ENCODE measurements at places on chromosomes 6 and 20.

DNA sequence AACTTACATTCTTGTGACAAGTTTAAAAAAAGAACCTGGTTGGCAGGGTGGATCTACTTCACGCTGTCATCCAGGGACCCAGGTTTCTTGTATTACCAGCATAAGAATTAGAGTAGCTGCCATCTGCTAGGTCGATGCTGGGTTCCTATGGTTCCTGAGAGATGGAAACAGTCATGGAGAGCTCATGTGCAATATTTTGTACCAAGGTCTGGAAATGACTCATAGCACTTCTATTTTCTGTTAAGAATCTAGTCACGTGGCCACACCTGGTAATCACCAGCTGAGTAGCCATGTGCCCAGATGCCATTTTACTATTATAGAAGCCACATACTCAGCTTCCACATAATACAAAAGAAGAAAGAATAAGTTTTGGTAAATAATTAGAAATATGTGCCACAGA lies 171.3 kb downstream of the CD83 start:
- DNase-seq: no peak

DNA sequence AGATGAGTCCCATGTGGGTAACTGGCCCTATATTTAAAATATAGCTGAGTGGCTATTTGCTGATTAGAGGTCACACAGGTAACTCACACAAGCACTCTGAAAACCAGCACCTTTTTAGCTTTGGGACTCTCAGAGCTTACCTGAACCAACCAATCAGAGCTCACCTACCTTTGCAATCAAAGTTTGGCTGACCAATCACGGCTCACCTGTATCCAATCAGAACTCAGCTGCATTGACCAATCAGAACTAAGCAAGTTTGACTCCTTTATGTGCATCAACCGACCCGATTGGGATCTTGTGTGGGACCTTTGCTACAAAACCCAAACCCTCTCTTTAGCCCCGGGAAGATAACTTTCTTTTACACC lies 106.8 kb upstream of the NXT1 start:
- no peak for DNase-seq

DNA sequence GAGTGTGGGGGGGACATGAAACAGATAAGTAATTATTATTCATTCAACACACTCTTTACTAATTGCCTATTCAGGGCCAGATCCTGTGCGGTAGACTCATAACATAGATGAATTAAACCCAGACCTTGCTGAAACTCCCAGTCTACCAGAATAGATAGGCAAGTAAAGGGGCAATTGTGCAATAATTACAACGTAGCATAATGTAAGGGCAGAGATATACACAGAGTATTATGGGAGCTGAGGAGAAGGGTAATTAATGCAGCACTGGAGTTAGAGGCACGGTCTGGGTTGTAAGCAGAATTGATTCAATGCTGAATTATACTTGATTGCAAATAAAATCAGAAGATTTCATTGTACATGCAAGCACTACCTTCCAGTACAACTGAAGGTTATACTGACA lies 29.2 kb downstream of the RIMS4 start:
- no peak for DNase-seq

DNA sequence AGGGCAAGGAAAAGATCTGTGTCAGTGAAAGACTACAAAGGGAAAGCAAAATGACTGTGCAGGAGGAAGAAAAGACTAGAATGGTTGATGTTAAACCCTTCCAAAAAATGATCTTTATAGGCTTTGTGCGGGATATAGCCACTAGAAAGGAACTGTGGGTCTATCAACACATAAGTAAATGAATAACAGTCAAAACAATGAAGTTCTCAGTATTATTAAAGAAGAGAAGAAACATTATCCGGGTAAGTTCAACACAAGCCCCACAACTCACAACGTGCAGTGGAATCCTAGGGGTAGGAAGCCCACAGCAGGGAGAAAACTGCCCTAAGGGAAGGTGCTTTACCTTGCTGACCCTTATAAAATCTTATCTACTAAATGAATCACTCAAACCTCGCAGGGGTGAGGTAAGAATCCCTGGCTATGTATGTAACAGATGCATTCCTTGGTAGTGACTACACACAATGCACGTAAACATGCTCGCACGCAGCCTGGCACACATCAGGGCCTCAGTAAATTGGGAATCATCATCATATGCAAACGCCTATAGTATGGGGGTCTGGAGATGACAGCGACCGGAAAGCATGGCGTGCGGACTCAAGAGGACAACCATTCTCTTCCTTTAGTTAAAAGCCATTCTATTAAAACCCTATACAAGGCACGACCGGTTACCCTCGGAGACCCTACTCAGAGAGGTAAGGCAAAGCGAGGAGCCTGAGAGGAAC lies 11.3 kb downstream of the TFAP2A start:
- DNase-seq: no peak

DNA sequence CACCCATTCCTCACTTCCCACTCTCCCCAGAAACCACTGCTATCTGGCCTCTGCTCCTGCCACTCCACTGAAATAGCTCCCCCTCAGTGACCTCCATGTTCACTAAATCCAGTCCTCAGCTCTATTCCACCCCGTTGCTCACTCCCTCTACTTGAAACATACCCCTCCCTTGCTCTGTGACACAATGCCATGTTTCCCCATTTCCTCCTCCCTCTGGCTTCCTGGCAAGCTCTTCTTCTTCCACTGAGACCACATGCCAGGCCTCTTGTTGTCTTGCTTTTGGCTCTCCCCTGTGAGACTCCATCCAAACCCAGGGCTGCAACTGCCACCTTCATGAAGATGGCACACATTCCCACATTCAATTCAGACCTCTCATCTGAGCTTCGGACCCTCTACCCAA lies 13.9 kb downstream of the TMEM151B start:
- DNase-seq: no peak

GRCh38 chr6:125231133-125231532 lies 70.6 kb downstream of the HDDC2 start:
- no peak for DNase-seq

DNA sequence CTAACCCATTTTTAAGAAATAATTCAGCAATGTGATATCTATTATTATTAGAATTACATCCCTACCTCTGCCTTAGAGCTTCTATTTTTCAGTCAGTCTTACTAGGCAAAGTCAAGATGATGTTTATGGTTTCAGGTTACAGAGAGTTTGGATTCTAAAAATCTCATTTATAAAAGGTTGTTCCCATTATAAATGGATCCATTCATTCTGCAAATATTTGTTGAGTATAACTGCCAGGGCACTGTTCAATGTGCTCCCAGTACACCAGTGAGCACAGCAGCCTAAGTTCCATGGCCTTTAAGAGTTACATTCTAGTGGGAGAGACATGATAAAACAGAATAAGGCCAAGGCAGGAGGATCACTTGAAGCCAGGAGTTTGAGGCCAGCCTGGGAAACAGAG lies 75.9 kb upstream of the EYA4 start:
- no peak for DNase-seq

GRCh38 chr6:10278746-10279145 lies 136.1 kb downstream of the TFAP2A start:
- no peak for DNase-seq

DNA sequence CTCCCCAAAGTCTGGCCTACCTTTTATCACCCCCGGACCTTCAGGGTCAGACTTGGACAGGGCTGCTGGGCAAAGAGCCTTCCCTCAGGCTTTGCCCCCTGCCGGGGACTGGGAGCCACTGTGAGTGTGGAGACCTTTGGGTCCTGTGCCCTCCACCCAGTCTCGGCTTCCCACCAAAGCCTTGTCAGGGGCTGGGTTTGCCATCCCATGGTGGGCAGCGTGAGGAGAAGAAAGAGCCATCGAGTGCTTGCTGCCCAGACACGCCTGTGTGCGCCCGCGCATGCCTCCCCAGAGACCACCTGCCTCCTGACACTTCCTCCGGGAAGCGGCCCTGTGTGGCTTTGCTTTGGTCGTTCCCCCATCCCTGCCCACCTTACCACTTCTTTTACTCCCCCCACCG lies 10.3 kb downstream of the VEGFA start:
- no peak for DNase-seq

- DNase-seq: no peak
Measured at GRCh38 chr6:4655196-4656025, 120.8 kb upstream of the CDYL start.

DNA sequence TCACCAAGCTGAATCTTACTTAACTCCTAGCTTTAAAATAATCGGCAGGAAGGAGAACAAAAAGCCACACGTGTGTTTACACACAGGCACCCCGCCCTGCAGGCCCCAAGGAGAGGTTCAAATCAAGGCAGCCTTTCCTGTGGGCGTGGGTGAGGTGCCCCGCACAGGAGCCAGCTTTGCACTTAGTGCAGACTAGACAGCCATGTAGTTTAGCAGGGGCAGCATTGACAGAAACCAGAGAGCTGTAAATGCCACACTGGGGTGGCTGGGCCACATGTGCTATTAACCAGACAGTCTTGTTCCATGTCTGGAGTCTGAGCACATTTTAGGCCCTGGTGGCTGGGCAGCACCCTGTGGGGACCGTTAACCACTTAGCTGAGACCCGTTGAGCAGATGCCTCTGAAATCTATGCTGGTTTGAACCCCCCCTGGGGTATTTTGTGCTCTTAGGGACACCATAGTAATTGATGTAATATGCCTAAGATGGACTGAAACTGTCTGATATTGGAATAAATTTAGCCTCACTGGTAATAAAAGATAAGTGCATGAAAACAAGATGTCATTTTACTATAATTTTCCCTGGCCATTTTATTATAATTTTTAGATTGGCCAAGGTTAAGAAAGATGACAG lies 106.4 kb upstream of the KCNG1 start:
- no peak for DNase-seq

DNA sequence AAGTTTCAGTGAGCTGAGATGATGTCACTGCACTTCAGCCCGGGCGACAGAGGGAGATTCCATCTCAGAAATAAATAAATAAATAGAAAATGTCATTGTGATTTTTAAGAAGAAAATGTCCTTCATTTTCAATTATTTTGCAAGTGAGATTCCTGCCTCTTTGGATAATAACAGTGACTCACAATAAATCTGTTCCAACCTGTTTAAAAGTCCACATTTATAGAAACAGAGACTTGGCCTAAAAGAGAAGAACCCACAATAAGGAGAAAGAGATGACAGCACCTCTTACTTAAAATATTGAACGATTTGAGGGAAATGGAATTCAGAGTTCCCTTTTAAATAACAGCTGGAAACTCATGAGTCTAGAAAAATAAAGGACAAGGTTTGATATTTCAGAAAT lies 373.4 kb upstream of the NOX3 start:
- no peak for DNase-seq

DNA sequence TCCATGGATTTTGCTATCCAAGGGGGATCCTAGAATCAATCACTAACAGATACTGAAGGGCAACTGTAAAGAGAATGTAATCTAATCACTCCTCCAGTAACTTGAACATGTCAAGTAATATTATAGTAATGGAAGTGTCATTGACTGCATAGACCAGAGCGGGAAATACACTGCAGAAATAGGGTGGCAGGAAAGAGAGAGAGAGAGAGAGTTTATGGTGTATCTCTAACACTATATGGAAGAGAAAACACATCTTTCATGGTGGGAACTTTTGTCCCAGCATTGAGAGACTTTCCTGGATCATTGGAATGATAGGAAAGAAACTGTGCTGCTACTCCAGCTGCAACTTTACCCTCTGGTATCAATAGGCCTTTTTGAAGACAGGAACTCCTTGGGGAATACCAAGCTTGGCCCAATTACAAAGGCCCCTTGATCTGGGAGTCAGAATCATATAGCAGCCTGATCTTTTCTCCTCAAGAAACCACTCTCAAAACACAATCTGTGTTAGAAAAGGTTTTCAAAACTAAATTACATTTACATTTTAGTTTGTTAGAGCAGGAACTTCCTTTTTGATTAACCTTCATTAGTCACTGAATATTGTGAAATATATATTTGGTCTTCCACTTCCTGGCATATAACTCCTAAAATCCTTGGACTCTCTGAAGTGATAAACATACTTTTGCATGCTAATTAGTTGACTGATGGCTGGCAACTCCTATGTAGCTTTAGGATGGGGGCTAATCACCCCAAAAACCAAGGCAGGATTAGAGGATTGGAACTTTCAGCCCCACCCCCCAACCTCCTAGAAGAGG lies 29.5 kb upstream of the RNGTT start:
- no peak for DNase-seq

GRCh38 chr20:36465109-36466080 lies 75.9 kb upstream of the MYL9 start:
- DNase-seq: peak; percentile 36

- DNase-seq: no peak
Measured at GRCh38 chr6:33254591-33254990, 17.1 kb downstream of the VPS52 start.

DNA sequence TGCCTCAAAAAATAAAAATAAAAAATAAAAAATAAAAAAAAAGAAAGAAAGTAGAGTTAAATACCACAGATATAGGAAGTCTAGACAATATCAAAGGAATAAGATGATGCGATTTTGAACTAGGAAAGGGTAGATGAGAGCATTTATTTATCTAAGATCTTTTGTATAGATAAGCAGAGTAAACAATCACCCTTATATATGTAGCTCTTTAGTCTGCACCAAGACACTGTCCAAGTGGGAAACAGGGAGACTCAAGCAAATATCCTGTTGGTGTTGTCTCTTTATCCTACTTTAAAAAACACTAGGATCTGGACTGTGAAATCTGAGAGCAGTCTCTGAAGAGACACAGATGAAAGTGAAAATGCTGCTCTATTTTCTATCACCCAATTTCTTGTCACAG lies 587.0 kb upstream of the FLRT3 start:
- DNase-seq: no peak

GRCh38 chr20:24971376-24972101 lies 21.0 kb downstream of the APMAP start:
- DNase-seq: no peak

GRCh38 chr6:44074813-44075646 lies 52.2 kb downstream of the MRPL14 start:
- no peak for DNase-seq

GRCh38 chr6:145801021-145801420 lies 13.6 kb downstream of the FBXO30 start:
- DNase-seq: no peak

DNA sequence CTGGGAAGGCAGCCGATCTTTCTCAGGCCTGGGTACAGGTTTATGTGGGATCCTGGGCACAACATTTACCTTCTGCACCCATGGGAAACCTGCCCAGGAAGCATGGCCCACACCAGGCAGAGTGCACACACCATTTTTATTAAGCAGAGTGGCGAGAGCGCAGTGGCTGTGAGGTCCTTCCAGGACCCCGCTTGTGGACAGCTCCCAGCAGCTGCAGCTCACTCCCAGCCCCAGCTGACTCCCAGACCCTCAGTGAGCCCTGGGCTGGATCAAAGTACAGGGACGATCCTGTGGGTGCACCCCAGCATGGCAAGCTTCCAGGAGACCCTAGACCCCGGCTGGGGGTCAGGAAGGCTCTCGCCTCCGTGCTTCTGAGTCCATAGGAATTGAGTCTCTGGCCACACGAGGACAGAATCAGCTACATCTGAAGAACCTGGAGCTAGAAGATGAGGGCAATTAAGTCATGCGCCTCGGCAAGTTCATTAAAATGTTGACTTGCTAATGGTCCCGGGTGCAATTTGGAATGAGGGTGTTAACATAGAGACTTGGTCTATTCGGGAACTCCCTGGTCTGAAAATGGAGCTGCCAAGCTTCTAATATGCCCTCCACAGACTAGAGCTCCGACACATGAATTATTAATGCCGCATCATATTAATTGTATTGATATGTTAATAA lies 65.4 kb upstream of the SLCO4A1 start:
- DNase-seq: no peak
